Hippocampal formation (tissue), 2 donors: ENCODE measurements at places on chromosomes 1 and 21.

DNA sequence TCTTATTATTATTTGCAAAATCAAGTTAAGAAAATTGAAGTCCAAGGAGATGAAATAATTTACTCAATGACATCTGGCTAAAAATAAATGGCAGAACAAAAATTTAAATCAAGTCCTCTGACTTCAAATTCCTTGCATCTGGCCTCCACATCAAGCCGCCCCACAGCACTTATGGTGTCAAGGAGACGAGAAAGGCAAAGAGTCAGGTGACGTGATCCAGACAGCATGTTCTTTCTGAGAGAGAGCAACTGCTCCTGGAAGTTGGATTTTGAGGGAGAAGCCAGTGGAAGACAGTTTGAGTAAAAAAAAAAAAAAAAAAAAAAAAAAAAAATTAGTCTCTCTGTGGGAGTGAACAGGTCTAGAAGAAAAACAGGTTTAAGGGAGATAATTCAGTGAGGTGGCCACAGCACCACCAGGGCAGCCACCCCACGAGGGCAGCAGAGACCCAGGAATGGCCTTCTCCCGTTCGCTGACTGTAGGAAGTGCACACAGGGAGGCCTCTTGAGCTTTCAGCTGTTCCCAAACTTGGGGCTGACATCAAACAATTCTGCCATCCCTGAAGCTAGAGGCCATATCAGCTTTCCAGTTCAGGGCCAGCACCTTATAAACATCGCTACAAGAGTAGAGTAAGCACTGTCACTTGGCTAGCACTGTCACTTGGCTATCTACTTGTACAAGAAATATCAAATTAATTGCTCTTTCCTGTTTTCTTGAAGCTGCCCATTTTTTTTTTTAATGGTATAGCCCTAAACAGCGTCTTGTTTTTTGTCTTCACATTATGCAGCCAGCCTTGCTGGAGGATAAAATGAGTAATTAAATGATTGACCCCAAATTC is 7.8 kb downstream of the C1orf162 start:
- peak; percentile 84 for DNase-seq

GRCh38 chr1:54095546-54096226 is 42.3 kb downstream of the TCEANC2 start:
- no peak for DNase-seq

GRCh38 chr21:45330075-45330781 is 42.5 kb upstream of the POFUT2 start:
- no peak for DNase-seq

DNA sequence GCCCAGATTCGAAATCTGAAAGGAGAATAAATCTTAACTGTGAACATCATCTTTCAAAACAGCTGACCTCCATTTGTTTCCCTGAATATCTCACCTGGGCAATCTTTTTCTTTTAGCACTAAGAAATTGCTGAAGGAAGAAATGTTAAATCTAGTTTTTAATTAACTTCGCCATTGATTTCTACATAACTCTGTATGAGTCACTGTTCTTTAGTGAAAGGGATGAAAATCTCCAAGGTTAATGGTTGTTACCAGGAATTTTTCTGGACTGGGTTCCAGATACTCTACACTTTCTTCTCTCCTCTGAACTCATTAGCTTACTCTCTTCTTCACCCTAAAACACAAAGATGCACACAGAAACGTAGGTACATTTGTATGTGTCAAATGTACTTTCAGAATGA is 235.7 kb downstream of the BACH1 start:
- no peak for DNase-seq

DNA sequence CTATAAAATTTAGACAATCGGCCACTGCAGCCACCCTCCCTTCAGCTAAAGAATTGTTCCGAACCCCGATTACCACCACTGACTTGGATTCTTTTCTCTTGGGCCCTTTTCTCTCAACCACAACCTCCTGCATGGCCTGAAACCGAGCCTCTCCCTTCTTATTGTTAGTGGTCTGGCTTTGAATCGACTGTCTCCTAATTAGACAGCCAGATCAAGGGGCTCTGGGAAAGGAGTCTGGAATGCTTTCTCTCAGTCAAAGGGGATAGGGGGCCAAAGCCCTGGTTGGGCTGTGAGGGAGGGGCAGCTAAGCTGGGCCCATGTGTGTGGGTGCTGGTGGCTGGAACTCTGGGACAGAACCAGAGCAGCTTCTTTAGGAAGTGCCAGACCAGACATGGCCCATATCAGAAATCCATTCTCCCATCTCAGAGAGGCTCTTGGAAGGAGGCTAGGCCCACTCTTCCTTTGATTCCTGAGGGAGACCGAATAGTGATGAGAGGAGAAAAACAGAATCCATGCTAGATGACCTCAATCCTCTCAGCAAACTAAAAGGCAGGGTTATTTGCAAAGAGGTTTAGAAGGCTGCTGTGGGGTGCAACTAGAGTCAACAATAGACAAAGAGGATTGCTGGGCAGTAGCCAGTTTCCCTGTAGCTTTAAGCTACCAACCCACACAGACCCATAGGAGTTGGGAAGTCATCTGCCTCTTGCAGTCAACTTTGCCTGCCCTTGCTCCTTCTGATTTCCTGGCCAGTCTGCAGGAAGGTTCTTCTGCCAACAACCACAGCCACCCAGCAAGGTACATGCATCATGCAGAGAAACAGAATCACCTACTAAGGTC is 117.6 kb downstream of the AK5 start:
- peak; percentile 71 for DNase-seq

- no peak for DNase-seq
These were observed 22.7 kb downstream of the MATN1 start for GRCh38 chr1:30700528-30701257.

- no peak for DNase-seq
These were observed 293.7 kb downstream of the KCTD3 start for GRCh38 chr1:215860833-215861232.

GRCh38 chr1:20322081-20322824 is 31.6 kb downstream of the VWA5B1 start:
- no peak for DNase-seq

DNA sequence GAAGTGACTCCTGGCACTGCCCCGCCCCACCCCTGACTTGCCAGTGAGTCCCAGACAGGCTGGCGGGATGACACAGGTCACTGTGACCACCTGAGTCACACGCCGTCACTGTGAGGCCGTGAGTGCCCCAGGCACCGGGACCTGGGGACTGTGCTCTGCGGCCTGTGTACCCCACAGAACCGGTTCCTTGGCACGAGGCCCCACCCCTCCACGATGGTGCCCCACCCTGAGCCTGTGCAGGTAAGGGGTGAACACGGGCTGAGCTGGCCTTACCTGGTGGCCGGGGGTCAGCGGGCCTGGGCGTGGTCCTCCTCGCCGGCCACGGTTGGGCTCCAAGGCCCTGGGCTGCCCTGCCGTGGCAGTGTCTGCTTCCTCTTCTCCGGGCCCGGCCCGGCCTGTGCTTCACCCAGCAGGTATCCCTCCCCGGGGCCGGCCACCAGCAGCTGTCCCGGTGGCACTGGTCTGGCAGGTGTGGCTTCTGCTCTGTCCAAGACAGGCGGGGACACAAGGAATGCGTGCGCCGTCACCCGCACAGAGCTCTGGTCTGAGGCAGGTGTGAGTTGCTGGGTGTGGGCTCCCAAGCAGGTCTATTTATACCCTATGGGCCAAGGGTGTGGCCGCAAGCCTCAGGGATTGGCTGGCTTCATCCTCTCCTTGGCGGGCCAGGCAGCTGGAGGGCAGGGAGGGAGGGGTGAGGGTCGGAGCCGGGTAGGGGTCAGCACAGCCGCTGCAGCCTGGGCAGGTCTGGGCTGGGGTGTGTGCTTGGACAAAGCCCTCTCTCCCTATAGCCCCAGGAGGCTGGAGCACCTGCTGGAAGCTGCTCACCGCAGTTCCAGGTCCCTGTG is at the start of gene RNF223:
Gene RNF223, minus strand, starts transcription at position 564 of the 845 bp plus-strand sequence. CDS start 1,740 bp downstream, outside the sequence.
- DNase-seq = no peak

GRCh38 chr1:67801903-67802302 is 31.4 kb downstream of the GNG12 start:
- no peak for DNase-seq
